ENCODE measurements at places on chromosomes 3 and 15.

DNA sequence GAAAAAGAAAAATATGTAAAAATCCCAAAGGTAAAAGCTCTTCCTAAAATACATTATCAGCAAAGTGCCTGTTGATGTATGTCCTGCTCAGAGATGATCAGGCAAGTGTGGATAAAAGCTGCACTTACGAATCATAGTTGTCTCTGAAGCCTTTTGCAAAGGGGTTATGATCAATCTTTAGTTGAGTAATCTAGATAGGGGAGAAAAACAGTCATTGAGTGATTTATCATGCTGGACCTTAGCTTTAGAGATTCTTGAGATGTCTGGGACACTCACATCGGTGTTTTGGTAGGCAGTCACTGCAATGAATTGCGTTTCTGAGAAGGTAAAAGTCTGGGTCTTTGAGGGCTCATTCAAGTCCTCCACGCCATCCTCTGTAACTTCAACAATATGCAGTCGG lies 3.7 kb downstream of the EOMES start:
- no peak for DNase-seq

GRCh38 chr3:164208821-164209220 lies 869.5 kb downstream of the SI start:
- no peak for DNase-seq

- DNase-seq: no peak
Measured at GRCh38 chr3:187858041-187858440, 112.8 kb upstream of the BCL6 start.

GRCh38 chr15:73522011-73522410 lies 79.0 kb downstream of the REC114 start:
- no peak for DNase-seq

DNA sequence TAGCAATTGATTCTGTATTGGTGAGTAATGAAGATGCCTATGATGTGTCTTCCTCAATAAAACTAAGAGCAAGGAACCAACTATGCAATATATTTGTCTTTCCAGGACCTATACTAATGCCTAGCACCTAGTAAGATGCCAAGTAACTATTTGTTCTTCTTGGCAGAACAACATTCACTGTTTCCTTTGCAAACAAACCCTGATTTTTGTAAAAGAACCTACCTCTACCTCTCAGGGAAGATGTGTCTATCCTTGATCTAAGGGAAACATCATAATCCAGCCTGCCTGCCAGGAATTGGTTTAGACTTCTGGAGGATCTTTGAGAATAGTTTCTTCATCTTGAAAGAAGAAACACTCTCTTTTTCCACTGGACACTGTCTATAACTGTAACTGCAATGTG lies 3.8 kb upstream of the ADPRH start:
- no peak for DNase-seq

- no peak for DNase-seq
Measured at GRCh38 chr3:171649911-171650592, 160.2 kb downstream of the PLD1 start.

- DNase-seq: no peak
Measured at GRCh38 chr3:66809595-66809958, 188.5 kb upstream of the KBTBD8 start.

- DNase-seq: no peak
Measured at GRCh38 chr15:48842501-48842900, 31.6 kb upstream of the CEP152 start.

DNA sequence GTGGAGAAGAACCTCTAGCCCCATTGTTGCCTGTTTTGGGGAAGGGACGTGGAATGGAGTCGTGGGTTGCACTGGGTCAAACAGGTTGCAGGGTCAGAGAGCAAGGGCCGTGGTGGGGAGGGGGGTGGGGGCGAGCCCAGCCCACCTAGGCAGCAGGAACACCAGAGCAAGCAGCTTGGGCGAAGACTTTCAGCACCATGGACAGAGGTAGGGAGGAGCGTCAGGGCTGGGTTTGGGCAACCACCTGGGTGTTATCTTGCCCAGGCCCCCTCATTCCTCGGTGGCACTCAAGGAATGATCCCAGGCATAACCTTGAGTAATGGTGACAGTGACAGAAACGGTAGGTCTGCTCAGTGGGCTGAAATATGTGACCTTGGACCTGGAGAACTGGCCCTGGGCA lies 45.9 kb upstream of the TMEM115 start:
- peak; percentile 71 for DNase-seq

GRCh38 chr3:10398341-10398740 lies 77.4 kb upstream of the SEC13 start:
- no peak for DNase-seq

DNA sequence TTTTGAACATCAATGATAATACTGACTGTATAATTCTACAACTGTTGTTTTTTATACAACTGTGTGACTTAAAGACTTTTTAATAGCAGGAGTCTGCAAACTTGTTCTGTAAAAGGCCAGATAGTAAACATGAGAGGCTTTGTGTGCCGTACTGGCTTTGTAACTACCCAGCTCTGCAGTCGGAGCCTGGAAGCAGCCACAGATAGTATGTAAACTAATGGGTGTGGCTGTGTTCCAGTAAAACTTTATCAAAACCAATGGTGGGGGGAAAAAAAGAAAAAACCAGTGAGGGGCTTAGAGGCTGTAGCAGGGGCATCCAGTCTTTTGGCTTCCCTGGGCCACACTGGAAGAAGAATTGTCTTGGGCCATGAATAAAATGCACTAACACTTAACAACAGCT lies 11.9 kb downstream of the ASB7 start:
- DNase-seq: no peak

GRCh38 chr3:43473244-43473643 lies 148.6 kb downstream of the ANO10 start:
- DNase-seq: no peak

- DNase-seq: no peak
Measured at GRCh38 chr15:38702178-38702912, 137.7 kb upstream of the RASGRP1 start.

- no peak for DNase-seq
Measured at GRCh38 chr15:69660658-69661405, 208.2 kb downstream of the RPLP1 start.

DNA sequence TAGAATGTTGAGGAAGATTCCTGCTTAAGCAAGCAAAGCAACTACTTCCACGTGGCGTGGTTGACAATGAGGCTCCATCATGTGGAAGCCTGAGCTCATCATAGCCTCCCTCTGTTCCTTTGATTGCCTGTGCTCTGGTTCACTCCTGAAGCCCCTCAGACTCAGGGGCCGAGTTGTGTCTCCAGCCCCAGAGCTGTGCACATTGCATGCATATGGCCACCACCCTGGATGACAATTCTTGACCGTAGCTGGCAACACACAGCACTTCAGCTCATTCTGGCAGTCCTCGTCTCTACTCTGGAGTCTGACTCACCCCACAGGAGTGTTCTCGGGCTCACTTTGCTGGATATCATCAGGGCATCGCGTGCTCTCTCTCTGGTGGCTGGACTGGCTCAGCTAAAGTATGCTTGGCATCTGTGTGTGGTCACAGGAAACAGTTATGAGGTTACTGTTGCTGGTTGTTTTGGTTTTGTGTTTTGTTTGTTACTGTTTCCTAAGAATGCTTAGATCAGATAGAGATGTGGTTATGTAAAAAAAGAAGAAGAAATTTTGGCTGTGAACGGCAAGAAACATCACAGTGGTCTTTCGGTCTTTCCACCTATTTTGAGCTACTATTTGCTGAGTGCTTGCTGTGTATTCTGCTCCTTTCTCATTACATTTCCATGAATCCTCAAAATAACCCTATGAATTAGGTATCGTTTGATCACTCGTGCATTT lies 41.6 kb upstream of the MRPS22 start:
- no peak for DNase-seq

DNA sequence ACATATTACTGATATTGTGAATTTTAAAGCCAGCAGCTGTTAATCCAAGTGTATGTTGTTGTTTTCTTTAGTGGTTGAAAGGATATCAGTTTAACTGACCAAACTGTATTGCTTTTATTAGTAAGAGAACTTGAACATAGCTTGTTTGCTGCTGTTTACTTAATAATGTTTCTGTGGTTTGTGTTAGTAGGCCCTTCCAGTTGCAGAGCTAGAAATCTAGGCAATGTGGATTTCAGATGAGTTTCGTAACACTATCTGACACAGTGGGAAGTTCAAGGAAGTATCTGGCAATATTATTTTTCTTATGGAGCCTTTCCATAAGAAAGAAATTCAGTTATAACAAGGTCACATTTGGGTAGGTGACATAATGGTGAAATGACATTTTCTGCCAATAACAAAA lies 18.5 kb downstream of the ZNF609 start:
- no peak for DNase-seq
